ENCODE measurements at places on chromosomes 2 and 18.

- DNase-seq: no peak
Observed at GRCh38 chr2:224694502-224694901, 21.7 kb downstream of the CCDC195 start.

DNA sequence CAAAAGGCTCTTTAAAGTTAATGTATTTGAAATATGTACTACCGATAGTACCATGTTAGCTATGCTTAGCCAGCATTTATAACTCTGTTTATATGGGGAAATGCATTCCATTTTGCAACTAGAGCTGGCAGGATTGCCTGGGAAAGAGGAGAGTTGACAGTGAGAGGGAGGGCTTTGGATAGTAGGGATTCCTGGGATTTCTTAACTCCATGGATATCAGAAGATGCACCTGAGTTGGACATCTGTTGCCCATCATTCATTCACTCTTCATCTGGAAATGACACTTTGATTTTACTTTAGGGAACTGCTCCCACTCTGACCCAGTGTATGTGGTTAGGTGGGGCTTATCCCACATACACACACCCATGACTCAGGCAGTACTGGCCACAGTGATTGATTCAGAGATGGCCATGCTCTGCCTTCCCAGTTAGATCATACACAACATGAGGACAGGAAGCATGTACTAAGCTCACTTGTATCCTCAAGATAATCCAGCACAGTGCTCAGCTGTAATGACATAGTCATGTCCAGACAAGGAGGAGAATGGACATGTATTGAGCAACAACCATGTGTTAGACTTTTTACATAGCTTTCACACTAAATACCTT lies 248.8 kb downstream of the MREG start:
- no peak for DNase-seq

DNA sequence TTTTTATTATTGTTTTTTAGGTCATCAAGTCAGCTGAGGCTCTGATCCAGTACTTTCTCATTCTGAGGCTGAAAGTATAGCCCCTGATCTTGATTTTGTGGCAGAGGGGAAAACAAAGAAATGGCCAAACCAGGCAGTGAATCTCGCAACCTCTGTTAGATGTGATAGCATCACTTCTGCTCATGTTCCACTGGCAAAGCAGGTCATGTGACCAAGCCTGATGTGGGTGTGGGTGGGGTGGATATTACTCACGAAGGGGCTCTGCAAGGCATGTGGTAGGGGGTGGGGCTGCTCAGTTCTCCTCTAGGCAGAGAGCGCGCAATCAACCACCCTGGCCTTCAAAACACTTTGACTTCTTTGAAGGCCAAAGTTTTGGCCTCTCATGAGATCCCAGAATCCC lies 254.2 kb downstream of the MYCN start:
- no peak for DNase-seq

- no peak for DNase-seq
Observed at GRCh38 chr2:167318581-167318980, 430.3 kb downstream of the XIRP2 start.

DNA sequence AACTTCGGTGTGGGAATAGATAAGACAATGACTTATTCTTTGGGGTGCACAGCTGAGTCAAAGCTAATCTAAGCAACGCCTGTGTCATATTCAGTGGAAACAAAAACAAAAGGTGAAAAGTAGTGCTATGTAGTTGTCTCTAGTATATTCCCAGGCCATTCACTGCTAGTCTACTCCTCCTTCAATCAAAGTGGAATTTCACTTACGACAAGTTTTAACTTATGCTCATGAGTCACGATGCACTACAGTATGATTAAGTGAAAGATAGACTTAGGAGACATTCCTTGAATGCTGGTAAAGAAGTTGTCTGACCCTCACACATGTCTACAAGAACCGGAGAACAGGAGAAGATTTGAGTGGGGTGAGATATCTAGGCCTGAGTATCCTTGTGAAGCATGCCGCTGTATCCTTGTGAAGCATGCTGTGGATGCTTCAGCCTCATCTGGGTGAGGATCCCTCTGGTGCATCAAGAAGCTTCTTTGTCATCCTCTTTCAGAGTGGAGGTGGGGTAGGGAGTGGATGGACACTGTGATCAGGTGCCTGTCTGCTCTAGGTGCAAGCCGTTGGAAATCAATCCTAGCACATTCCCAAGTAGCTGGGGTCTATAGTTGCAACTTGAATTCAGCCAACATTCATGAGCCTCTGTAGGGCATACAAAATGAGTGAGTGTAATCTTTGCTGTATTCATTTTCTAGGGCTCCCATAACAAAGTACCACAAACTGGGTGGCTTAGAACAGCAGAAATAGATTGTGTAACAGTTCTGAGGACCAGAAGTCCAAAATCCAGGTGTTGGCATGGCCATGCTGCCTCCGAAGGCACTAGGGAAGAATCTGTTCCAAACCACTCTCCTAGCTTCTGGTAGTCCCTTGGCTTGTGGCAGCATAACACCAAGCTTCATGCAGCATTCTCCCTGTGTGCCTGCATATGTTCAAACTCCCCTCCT lies 173.5 kb upstream of the FN1 start:
- DNase-seq: no peak

DNA sequence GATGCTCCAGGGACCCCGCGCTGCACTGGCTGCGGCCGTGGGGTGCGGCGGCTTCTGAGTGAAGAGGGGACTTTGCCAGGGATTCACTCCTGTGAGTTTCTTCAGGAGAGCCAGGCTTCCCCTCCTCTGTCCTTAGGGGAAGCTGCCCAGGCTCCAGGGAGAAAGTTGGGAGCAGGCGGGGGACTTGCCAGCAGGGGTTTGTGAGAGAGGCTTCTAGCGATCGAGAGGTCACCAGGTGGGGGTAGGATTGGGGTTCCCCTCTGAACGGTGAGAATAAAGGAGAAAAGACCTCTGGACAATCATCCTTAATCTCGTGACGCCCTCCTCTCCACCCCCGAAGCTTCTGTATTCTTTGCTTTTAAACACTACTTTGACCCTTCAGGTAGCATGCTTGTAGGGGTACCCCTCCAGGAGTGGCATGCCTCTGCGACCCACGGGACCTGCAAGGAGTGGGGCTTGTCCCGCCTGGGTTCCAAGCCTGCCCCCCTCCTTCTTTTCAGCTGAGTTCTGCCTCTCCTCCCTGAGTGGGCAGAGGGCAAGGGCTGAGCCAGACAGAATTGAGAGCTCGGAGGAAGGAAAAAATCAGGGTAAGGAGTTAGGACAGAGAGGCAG lies 601 bp downstream of the PROKR1 start:
- no peak for DNase-seq

DNA sequence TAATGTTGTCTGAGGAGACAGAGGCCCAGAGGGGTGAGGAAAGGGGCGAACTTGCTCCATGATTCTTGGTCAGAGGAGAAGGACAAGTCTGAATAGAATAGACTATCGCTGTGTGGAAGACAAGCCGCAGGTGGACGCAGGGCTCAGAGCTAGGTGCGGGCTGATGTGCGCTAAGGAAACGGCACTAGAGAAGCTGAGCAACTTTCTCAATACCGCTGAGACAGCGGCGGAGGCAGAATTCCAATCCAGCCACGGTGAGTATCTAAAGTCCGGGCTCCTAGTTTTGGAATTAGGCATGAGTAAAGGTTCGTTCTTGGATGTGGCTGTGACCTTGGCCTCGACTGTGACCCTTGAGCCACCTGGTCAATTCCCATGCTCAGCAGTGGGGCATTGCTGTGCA lies 47.8 kb downstream of the CAPN13 start:
- no peak for DNase-seq

DNA sequence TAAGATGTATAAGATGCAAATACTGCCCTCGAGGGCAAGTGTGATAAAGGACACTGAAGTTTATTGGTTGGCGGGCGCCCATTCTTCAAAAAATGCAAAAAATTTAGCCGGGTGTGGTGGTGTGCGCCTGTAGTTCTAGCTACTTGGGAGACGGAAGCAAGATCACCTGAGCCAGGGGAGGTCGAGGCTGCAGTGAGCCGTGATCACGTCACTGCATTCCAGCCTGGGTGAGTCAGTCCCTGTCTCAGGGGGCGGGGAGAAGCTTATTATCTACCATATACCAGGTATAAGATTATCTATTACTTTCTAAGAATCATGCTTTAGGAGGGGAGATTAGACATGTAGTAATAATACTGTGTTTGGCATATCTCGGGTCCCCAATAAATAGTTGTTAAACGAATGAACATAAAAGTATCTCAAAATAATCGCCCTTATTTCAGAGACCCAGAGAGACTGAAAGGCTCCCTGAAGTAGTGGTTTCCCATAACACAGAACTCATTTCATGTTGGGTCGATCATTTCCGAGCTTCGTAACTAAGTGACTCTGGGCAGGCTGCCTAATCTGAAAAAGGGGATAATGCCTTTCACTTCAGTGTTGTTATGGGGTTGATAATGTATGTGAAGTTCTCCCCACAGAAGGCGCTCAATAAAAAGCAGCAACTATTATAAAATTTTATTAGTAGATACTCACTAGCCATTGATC lies 1.2 kb upstream of the SELENOI start:
- no peak for DNase-seq

DNA sequence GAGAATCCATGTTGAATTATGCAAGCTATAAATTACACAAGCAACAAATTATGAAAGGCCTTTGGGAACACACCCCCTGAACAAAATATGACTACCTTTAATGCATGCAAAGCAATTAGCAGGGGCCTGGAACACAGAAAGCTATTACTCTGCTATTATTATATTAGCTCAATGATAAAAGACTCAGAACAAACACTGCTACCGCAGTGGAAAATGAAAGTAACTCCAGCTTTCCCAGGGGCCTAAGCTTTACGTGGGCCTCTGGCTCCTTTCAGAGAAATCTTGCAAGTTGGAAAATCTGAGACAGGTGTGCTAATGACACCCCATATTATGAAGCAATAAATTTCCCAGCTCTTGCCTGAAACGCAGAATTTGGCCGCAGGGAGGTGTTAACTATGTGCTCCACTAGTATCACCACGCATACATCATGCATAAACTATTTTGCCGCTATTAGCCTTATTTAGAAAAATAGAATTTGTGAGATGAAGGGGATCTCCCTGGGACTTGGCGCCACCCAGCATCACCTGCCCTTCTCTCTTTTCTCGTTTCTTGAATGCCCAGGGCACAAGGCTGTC lies 321.6 kb upstream of the LYPD1 start:
- no peak for DNase-seq

DNA sequence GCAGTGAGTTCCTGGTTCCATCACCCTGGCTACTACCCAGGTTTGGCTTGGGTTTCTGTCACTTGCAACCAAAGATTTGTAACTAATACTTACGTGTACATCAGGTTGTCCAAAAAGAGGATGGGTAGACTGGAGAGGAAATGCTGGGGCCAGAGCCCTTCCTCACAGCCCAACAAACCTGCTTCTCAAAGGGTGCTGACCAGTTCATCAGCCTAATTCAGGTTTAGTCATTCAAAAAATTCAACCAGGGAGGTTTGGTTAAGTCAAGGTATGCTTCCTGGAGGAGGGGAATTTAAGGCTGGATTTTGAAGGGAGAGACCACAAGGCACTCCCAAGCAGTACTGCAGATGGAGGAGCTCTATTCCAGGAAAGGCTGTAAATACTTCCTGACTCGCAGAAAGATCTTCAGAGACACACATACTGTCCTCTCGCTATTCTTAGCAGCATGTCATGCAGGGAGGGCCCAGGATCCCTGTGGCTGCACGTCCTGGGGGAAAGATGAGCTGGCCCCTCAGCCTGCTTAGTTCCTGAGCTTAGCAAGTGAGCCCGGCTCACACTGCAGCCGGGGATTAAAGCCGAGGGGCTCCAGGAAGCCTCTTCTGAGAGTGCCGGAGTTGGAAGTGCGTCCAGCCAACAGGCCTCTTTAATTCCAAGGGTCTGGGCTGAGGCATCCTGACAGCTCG lies 40.0 kb upstream of the BIN1 start:
- no peak for DNase-seq

DNA sequence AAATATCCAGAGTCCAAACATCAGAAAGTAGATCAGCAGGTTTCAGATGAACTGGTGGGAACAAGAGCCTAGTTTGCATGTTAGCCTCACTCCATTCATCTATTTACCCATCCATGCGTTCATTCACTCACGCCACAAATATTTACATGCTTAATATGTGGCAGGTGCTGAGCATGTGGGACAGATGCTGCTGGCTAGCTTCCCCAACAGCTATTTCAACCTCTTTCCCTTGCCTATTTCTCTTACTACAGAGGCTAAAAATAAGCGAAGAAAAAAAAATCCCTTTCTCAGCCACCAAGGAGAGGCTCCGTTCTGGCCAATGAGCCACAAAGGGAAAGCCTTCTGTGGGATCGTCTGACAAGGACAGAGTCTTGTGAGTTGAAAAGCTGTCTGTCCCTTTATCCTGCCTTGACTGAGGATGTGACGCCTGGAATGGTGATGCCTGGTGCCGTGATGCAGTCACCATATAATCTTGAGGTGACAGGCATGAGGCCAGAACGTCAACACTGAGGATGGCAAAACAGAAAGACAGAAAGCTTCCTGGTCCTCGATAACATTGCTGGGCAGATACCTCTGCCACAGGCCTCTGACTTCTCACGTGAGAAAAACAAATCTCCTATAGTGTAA lies 78.2 kb downstream of the KCTD1 start:
- no peak for DNase-seq

DNA sequence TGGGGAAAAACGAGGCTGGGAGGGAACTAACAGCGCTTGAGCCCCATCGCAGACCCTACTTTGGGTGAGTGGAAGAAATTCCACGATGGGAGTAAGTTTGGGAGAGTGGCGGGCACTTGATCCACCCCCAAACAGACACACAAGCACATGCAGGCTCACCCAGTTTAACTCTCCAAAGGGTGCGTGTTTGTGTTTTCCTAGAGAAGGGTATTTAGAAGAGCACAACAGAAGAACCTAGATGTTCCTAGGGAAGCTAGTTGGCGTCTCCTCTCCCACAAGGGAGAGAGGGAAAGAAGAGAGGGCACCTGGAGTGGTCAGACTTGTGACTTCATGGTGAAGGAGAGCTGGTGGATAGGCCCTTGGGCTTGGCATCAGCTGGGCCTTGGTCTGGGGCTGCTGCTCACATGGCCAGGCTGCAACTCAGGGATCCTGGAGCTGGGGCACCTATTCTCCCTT lies 3.2 kb downstream of the GATA6 start:
- no peak for DNase-seq

GRCh38 chr2:105338020-105338385 lies 663 bp downstream of the C2orf49 start:
- no peak for DNase-seq

DNA sequence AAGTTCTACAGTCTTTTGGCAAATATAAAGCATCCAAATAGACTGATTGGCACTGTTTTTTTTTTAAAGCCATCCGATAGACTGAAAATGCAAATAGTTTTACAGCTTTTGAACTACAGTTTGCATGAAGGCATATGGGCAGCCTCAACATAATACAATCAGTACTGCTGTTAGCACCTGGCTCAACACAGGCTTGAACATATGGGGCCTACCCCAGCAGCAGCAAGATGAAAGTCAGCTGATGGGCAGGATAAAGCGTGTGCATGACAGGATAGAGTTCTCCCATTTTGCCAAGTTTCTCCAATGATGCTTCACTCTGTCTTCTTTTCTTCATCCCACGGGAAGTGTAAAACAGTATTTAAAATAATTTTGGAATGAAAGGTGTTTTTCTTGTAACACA lies 1.3 kb upstream of the AKAIN1 start:
- DNase-seq: no peak

DNA sequence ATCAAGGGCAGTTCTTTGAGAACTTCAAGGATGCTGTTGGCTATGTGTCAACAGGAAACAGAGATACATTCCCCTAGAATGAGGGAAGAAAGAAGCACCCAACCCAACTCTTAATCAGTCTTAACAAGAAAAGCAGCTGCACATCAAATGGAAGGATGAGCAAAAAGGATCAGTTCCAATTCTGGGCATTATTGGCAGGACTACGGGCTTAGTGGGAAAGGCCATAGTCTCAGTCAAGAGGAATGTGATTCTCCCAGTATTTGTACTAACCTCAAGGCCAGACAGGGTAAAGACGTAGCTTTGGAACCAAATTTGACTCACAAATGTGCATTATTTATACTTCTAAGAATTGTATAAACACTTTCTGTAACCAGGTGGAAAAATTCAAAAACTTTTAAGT lies 18.2 kb downstream of the BMP10 start:
- DNase-seq: no peak

All from endothelial cell (in vitro differentiated cells).